ENCODE measurements at places on chromosomes 5 and 9. TPM values are rescaled to one million over a fixed set of nuclear protein-coding genes. Genes with fewer than 3 reads are reported as not detected.

DNA sequence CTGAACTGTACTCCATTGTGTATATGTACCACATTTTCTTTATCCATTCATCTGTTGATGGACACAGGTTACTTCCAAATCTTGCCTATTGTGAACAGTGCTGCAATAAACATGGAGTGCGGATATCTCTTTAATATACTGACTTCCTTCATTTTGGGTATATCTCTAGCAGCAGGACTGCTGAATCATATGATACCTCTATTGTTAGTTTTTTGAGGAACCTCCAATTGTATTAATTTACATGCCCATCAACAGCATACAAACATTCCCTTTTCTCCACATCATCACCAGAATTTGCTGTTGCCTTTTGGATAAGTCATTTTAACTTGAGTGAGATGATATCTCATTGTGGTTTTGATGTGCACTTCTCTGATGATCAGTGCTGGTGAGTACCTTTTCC, 81.8 kb upstream of the FAM120A start:
- DNase-seq: no peak

DNA sequence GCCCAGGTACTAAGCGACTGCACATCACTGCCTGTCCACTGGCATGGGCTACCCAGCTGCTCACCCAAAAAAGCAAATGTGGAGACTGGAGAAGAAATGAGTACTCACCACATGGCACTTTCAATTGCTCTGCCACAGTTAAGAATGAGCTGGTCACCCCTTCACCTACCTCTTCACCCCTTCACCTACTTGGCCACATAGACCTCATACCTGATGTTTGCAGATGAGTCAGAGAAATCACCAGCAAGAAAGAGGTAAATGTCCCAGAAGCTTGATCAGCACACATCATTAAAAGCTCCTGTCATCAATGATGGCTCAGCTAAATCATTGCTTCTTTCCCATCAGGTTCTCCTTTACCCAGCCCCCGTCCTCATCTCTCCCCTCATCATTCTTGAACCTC, 7.6 kb upstream of the PRUNE2 start:
- DNase-seq: no peak

The ABO gene
- total RNA-seq: not detected

The PCDHB10 gene
- total RNA-seq: 0.18 TPM

- peak; percentile 31 for DNase-seq
These were observed 89.3 kb upstream of the TNC start for GRCh38 chr9:115207003-115207836.

The C5orf63 gene
- 0.72 TPM for total RNA-seq

DNA sequence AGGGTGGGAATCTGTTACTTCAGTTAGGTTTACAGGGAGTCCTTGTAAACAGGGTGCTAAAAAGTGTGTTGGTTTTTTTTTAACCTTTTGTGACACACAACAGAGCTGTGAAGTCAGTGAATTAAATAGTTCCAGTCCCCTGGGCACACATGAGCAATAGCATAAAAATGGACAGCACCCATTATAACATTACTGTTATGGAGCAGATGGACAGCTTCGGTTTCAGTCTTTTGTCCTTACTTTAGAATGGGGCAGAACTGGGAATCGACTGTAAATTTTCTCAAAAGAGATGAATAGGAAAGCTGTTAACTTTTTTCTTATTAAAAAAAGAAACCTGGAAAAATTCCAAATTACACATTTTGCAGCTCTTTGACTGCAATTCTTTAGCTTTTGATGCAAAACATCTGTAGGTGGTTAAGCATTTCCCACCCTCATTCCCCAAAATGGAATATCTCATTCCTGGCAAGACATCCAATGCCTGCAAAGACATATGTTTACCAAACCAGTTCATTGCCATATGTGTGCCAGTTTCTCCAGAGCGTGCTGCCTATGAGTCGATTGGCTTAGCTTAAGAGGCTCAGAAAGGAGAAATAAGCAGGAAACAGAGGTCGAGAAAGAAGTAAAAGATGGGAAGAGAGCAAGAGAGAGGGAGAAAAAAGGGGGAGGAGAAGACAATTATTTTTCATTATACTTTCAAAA, 212.3 kb upstream of the TMEM161B start:
- DNase-seq: no peak

DNA sequence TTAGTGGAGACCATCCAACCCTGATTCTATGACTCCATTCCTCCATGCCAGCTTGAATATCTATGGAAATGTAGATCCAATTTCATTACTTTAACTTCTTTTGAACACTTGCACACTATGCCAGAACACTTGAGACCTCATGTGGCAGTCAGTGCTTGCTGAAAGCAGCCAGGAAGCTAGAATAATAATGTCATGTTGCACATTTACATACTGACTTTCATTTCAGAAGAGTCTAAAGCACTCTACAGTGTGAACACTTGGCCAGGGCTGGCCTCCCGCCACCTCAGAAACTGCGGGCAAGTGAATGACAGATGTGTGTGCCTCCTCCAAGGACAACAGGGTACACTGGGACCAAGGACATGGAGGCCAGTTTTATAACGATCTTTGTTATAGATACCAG, 97.3 kb downstream of the SLF1 start:
- DNase-seq: no peak

GRCh38 chr9:18397076-18397475, 76.9 kb upstream of the ADAMTSL1 start:
- DNase-seq: no peak

GRCh38 chr5:24720743-24721142, 76.0 kb upstream of the CDH10 start:
- no peak for DNase-seq

- no peak for DNase-seq
These were observed 10.4 kb upstream of the ACTBL2 start for GRCh38 chr5:57493034-57493433.

The CDH6 gene
- total RNA-seq: 232 TPM

The PDE6A gene
- total RNA-seq: not detected

The STC2 gene
- 259 TPM for total RNA-seq

DNA sequence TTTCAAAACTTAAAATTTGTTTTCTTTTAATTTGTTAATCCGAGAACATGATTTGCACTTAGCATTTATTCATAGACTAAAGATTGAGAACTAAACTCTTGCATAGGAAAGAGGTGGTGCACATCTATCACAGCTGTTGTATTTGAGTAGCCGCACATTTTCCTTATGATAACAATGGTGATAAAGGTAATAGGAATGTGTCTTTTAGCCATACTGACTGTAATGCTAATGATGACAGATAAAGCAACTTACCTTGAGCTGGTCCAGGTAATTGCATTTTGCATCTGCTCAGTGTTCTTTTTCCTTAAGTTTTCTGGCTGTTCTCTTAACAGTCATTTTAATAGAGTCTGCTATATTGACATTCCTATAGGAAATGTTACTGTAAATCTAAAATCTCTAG, 19.0 kb downstream of the PHAX start:
- no peak for DNase-seq

The IRX2 gene
- 0.36 TPM for total RNA-seq

The PCDHA12 gene
- not detected for total RNA-seq

The IL13 gene
- not detected for total RNA-seq

DNA sequence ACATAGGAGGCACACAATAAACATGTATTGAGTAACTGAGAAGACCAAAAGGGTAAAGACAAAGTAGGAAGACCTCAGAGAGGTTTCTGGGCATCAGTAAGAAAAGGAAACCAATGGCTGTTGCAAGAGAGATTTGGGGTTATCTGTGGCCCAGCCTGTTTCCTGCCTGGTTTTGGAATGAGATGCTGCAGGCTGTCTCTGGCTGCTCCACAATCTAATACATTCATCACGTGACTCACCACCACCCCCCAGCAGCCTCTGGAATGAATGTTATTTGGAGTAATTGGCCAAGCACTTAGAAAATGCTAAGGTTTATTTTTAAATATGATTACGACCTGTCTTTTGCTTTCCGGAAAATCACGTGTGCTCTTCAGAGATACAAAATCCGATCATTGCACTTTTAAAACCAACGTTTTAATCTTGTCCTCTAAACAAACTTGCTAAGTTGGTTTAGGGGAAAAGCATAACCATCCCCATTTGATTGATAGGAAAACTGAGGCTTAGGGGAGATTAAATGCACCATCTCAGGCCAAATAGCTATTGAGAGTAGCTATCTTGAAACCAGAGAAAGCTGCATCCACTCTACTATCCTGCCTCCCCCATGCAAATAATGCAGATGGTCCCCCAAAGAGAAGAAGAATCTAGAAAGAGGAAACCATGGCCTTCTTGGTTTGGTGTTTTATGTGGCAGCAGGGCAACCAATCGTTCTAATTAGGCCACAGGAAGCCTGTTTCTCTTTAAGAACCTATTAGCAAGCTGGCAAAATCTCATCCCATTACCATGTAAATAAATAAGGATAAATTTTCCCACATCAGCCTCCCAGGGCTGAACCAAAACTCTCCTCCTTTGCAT, 151.8 kb upstream of the ADRA1B start:
- DNase-seq: peak; percentile 94

The LEAP2 gene
- total RNA-seq: under 0.01 TPM

The AK3 gene
- 24.7 TPM for total RNA-seq

- DNase-seq: no peak
These were observed 19.9 kb upstream of the TEX10 start for GRCh38 chr9:100372648-100373047.

The IFNE gene
- total RNA-seq: 1.8 TPM

- peak; percentile 100 for DNase-seq
These were observed at the start of gene TARS1 for GRCh38 chr5:33440482-33441240. Gene TARS1, plus strand, starts transcription at chr5:33440965. Its CDS starts 122 bp downstream, at chr5:33441087.

GRCh38 chr9:99577351-99577750, 244.3 kb upstream of the NR4A3 start:
- DNase-seq: no peak

GRCh38 chr5:132662925-132663770, 5.2 kb downstream of the IL13 start:
- DNase-seq: peak; percentile 21

- peak; percentile 63 for DNase-seq
These were observed 967.5 kb downstream of the NR2F1-AS1 start for GRCh38 chr5:92613546-92613945.

The PIK3R1 gene
- total RNA-seq: 9.3 TPM
